Suprapubic skin (tissue), 4 donors: ENCODE measurements at places on chromosomes 16 and 17.

DNA sequence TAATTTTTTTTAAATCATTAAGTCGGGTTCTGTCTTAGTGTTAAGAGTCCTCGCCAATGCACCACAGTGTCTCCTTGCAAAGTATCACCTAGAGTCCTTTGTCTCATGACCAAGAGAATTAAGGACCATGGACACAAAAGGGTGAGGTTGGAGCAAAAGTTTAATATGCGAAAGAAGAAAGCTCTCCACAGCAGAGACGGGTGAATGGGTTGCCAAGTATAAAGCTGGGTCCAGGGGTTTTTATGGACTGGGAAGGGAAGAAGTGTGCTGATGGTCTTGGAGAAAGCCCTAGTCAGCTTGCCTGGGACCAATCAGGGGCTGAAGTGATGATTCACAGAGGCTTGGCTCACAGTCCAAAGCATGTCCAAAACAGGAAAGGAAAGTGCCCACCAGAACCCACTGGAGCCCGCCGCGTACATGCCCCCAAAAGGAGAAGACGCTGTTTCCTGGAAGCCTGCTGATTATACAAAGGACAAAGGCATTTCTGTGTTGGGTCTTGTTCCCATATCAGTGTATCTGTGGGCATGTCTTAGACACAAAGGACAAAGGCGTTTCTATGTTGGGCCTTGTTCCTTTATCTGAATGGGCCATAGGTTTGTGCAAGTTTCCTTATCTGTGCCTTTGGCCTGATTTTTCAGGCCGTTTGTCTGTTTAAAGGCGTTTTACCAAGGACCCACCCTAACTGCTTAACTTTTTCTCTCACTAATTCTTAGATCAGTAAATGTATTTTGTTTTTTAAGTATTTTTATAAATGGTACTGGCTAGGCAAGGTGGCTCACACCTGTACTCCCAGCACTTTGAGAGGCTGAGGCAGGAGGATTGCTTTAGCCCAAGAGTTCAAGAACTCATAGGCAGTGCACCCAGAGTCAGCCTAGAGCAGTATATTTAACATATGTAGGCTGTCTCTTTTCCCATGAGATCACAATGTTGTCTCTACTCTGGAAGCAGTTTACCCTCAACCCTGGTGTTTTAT, 28.7 kb upstream of the ATF7IP2 start:
- H3K27me3 ChIP-seq: no peaks in the 10 kb centered on the region
- H3K4me3 ChIP-seq: no peak overlapping the region
- H3K36me3 ChIP-seq: no peaks in the 10 kb centered on the region
- no peaks in the 10 kb centered on the region for H3K4me1 ChIP-seq

DNA sequence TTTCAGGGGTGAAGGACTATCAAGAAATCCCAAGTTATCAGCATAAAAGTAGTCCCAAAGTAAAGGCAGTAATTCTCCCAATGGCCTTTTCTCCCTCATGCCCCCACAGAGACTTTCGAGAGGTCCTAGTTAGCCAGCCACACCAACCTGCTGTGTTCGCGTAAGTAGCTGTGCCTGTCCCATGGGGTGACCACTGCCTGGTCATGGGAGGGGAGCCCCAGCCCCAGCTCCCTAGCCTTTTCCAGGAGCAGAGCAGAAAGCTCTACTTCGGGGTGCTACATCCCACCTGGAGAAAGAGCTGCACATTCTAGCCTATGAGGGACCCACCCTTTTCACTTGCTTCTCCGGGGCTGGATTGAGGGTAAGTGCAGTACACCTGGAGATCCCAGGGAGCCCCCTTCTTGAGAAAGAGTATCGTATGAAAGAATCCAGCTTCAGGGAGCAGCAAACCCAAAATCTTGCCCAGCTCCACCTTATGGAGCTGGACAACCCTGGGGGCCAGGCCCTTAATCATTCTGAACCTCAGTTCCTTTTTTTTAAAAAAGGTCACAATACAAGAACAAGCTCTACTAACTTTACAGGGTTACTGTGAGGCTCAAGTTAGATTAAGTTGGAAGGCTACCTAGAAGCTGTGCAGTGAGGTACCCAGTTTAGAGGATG, 8.6 kb upstream of the SOST start:
- DNase-seq: no peak
- no peak overlapping the region for H3K27ac ChIP-seq
- H3K4me3 ChIP-seq: no peak overlapping the region

GRCh38 chr16:73858326-73858725, 438.3 kb upstream of the PSMD7 start:
- no peak overlapping the region for H3K4me3 ChIP-seq
- peaks cover 3% of the 10 kb centered on the region for H3K27me3 ChIP-seq
- H3K36me3 ChIP-seq: no peaks in the 10 kb centered on the region
- no peaks in the 10 kb centered on the region for H3K4me1 ChIP-seq

- no peak overlapping the region for H3K27ac ChIP-seq
- DNase-seq: no peak
- H3K27me3 ChIP-seq: no peaks in the 10 kb centered on the region
- no peak overlapping the region for H3K4me3 ChIP-seq
- H3K4me1 ChIP-seq: no peaks in the 10 kb centered on the region
- H3K36me3 ChIP-seq: peaks cover 33% of the 10 kb centered on the region
Observed at GRCh38 chr17:47914306-47914948, 18.4 kb downstream of the SP2 start.

- H3K27ac ChIP-seq: no peak overlapping the region
- peaks cover 29% of the 10 kb centered on the region for H3K27me3 ChIP-seq
- no peaks in the 10 kb centered on the region for H3K36me3 ChIP-seq
- no peak for DNase-seq
- peaks cover 12% of the 10 kb centered on the region for H3K4me1 ChIP-seq
Observed at GRCh38 chr17:8800656-8801055, 1.5 kb upstream of the MFSD6L start.

- peaks cover 28% of the 10 kb centered on the region for H3K4me1 ChIP-seq
- H3K27me3 ChIP-seq: no peaks in the 10 kb centered on the region
- no peak overlapping the region for H3K4me3 ChIP-seq
- H3K36me3 ChIP-seq: peaks cover 18% of the 10 kb centered on the region
- H3K27ac ChIP-seq: no peak overlapping the region
Observed at GRCh38 chr17:45260204-45260783, 1.6 kb downstream of the SPATA32 start.
